Mesenchymal stem cell (in vitro differentiated cells and primary cell): ENCODE measurements at places on chromosomes 5 and 9.

DNA sequence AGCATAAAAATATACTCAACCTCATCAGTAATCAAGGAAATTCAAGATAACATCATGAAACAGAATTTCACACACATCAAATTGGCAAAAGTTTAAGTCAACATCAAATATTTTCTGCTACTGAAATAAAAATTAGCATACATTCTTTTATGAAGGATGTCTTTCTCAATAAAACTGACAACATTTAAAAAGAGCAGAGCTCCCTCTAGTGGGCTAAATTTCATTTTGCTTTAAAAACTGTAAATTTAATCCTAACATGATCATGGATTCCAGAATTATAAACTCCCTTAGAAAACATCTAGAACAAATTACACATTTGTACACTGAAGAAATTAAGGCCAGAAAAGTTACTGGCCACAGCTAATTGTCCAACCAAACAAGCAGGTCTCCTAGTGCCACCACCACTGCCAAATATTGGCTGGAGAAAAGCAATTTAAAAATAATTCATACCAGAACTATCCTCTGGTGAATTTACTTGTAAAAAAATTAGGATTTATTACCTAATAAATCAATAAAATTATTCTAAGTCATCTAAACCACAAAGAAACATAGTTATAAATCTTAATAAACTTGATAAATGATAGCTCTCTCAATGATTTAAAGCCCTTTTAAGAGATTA is 31.2 kb downstream of the DEPDC1B start:
- peak; percentile 45 for DNase-seq

- DNase-seq = no peak
Observed at GRCh38 chr5:64188776-64189175, 23.1 kb downstream of the RNF180 start.

DNA sequence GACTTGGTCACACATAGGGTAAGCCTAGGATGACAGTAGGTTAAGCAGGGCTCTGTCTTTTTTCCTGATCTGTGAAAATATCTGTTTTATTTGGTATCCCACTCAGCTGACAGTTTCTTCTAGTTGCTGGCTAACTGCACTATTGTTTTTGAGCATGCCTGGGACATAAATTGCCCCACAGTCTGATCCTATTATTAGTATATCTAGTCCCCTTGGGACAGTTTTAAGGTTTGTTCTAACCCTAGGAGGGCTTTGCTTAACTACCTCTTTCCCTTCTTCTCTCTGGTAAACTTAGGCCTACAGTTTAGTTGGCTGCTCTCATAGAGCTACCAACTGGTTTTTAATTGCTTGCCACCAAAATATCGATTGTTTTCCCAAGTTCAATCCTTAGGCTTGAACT is 446.6 kb downstream of the ARHGEF28 start:
- no peak for DNase-seq

DNA sequence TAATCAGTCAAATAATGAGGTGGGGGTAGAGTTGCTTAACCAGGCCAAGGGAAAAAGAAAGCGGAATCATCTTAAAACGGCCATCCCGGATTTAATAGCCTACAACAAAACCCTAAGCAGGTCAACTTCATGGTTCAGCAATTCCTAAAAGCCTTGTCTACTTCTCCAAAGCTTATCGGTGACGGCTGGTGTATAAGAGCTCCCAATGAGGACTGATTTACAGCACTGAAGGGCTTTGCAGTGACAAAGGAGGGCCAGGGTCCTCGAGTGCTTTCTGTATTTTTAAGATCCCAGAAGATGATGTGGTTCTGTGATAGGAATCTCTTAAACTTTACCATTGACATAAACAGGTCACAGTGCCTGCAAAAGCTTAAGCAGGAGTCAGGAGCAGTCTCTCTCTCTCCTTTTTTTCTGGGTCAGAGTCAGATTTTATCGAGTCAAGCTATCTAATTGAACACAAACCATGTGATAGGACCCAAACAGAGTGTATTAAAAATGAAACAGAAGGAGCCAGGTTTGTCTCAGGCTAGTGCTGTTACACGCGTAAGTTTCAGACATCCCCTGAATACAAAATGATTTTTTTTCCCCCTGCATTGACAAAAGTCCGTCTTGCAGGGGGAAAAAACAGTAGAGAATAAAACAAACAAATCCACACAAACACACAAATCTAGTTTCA is 663.6 kb upstream of the ZNF608 start:
- DNase-seq = peak; percentile 44

- DNase-seq = no peak
Observed at GRCh38 chr9:36843964-36844363, 190.1 kb downstream of the PAX5 start.

GRCh38 chr5:138697720-138698360 is 55.4 kb upstream of the CTNNA1 start:
- no peak for DNase-seq

DNA sequence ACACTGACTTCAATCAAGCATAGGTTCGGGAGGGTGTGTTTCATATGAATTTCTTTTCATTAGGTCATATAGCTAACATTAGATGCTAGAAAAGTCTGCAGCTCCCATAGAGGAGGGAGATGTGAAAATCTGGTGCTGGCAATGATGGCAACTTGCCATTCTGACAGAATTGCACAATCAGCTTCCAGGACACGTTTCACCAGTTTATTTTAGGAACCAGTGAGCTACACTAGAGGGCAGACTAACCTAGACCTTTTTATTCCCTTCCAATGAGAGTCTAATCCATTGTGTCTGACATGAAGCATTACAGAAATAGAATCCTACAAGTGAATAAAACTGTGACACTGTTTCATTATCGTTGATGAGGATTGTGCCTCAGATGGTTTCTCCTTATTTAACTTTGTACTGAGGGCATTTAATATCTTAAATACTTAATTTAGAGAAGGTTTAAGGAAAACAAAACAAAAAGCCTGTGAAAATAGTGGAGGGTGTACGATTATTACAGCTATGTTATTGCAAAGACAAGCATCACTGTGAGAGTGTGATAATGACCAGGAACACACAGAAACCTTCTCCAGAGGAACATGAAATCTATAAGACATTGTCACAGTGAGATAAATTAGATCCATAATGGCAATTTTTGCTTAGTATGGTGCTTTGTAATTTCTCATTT is 363.3 kb upstream of the RPS23 start:
- DNase-seq = peak; percentile 84

GRCh38 chr5:53928641-53929040 is 368.2 kb downstream of the NDUFS4 start:
- DNase-seq = no peak

- peak; percentile 49 for DNase-seq
Observed at GRCh38 chr5:110899566-110900412, 161.0 kb downstream of the SLC25A46 start.

DNA sequence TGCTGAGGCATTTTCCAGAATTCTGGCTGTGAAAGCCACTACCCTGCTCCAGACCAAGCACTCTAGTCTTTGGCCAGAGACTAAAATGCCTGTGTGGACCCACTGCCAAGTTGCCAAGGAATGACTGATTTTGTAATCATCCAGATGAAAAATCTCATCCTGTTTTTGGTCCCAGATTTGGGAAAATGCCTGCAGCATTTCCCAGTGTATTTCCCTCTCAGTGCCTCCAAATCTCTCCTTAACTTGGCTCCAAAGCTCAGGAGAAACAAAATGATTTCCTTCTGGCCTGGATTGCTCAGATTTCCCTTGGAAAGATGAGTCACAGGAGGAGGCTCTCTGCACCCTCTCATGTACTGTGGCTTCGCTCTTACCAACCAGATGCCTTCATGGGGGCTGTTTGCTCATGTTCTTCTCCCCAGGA is 335.2 kb upstream of the TARS1 start:
- DNase-seq = peak; percentile 41

- no peak for DNase-seq
Observed at GRCh38 chr9:78939311-78940065, 632.3 kb upstream of the TLE4 start.

DNA sequence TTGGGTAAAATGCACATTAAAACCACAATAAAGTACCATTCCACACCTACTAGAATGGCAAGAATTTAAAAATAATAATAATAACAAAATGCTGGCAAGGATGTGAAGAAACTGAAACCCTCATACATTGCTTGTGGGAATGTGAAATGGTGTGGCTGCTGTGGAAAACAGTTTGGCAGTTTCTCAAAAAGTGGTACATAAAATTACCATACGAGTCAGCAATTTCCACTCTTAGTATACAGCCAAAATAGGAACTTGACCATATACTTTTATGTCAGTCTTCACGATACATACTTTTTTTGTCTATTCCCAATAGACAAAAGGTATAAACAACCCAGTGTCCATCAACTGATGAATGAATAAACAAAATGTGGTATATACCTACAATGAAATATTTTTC is 15.6 kb downstream of the FKBP15 start:
- DNase-seq = no peak

- DNase-seq = no peak
Observed at GRCh38 chr5:75142566-75143136, 90.3 kb upstream of the GCNT4 start.

DNA sequence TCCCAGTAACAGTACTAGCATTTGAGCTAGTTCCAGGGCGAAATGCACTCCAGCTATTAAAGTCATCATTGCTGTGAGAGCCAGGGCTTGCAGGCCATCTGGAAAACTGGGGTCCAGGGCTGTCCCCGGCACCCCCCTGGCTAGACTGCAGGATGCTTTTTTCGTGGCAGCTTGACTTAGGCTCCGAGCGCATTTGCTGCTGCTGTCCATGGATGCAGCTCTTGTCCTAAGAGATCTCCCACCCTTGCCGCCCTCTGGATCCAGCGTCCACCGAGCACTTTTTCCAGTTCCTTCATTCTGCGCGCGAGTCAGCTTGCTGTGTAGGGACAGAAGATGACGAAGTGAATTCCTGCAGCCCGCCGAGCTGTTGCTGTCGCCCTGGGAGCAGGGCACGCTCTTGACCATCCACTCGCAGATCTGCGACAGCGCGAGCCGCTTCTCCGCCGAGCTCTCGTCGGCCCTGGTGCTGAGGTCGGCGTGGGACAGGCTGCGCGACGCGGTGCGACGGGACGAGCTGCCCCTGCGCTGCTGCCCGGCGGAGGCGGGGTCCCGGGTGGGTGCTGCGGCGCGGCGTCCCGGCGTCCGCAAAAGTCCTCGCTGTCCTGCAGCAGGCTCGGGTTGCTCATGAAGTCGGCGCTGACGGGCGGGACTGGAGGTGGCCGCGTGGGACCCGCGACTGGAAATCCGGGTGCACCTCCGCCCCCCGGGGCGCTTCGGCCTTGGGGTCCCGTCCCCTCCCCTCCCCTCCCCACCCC is 30.7 kb downstream of the OR2V1 start:
- no peak for DNase-seq

DNA sequence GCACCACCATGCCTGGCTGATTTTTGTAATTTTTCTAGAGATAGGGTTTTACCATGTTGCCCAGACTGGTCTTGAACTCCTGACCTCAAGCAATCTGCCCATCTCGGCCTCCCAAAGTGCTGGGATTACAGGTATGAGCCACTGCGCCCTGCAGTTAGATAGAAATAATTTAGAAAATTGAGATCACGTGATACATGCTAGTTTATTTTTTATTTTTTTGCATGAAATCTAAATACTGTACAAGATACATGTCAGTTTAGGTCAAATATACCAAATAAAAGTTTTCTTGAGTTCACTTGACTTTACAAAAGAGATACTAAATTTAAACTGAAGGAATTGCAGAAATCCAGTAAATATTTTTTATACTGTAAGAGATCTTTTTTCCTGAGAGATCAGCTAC is 304.2 kb downstream of the YTHDC2 start:
- no peak for DNase-seq

DNA sequence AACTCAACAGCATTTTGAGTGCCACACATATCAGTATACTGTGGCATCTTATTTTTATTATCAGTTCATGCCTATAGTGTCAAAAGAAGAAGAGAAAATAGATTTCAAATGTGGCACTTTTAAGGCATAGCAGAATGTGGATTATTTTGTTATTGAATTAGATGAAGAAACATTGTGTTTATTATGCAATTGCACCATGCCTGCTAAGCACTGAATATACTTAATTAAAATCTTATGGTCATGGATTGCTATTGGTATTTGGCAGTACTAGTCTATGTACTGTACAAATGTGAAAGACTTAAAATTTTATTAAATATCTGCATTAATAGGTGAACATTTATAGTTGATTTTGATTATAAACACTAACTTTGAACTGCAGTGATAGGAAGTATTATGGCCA is 128.8 kb downstream of the FER start:
- DNase-seq = no peak
